ENCODE measurements at places on chromosomes 12 and 14.
A peak's percentile ranks its signal among the peaks of the same experiment; 100 is the strongest.

GRCh38 chr14:61841145-61841544 is 78.9 kb downstream of the SNAPC1 start:
- no peak for DNase-seq

GRCh38 chr12:76548222-76548837 is 11.2 kb downstream of the OSBPL8 start:
- no peak for DNase-seq

- DNase-seq, result no peak
These were observed 246.7 kb downstream of the PAWR start for GRCh38 chr12:79444089-79444488.

- DNase-seq, result no peak
These were observed 48.2 kb downstream of the FOXN3 start for GRCh38 chr14:89368490-89369477.

- no peak for DNase-seq
These were observed 679.2 kb downstream of the RPL10L start for GRCh38 chr14:45972416-45972815.

DNA sequence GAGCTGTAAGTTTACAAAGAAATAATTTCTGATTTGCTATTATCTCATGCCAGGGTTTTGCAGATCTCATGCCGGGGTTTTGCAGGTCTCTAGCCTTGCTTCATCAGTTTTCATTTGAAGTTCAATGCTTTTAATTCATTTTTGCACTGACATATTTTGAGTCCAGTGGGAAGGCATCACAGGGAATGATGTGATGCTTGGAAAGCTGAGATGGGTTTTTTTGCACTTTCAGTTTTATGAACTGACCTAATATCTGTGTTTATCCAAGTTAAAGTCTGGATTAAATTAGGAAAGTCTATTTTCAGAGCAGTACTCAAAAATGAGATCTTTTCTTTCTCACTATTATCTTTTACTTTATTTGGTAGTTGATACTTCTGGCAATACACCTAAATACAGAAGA is 23.6 kb upstream of the REP15 start:
- DNase-seq, result no peak

GRCh38 chr12:117188961-117189724 is 1.1 kb downstream of the FBXO21 start:
- no peak for DNase-seq

GRCh38 chr14:38490273-38490672 is 234.4 kb upstream of the CLEC14A start:
- no peak for DNase-seq

GRCh38 chr12:41212625-41213024 is 24.5 kb downstream of the PDZRN4 start:
- DNase-seq, result no peak

DNA sequence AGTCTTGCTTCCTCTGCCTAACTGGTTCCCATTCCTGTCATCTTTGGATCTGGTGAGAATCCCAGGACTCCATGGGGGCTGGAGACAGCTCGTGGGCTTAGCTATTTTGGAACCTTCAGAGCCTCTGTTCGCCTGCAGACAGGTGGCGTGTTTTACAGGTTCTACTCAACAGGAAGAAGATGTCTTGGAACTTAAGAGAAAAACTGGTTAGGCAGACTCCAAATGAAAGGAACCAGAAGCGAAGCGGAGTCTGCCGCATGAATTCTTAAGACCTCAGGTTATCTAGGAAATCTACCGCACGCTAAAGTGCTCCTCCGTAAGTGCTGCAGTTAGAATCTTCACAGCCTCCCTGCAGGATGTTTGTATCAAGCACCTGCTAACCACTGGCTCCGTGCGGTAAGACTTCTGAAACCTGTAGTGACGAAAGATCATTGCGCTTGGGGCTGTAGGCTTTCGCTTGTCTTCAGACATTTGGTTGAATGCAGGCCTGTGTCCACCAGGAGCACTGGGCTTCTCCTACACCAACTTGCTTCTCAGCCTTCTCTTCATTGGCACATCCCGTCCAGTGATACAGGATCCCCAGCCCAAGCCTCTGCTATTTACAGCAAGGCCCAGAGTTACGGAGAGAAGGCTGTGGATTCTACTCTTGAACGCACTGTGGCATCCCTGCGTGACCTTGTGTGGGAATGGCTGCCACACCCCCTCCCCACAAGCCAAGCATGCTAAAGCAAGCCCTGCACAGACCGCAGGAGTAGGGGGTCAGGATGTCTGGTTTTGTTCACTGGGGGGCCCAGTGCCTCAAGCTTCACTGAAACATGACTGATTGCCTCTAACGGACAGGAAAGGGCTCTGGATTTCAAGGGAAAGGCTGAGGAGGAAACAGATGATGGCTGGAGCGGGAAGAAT is 35.0 kb downstream of the ACADS start:
- no peak for DNase-seq

DNA sequence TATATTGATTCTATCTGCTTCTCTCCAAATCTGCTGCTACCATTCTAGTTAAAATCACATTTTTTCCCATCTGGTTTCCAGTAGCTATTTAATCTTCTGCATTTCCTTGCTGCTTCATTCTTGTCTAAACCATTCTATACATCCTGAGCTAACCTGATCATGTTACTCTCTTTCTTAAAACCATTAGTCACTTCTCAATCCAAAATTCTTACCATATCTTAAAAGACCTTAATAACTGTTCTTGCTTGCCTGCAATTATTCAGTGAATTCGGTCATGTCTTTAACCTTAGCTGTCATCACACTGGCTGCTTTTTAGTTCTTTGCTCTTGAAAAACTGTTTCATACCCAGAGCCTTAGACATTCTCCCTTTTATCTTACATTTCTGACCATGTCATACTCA is 56.4 kb upstream of the PZP start:
- no peak for DNase-seq

DNA sequence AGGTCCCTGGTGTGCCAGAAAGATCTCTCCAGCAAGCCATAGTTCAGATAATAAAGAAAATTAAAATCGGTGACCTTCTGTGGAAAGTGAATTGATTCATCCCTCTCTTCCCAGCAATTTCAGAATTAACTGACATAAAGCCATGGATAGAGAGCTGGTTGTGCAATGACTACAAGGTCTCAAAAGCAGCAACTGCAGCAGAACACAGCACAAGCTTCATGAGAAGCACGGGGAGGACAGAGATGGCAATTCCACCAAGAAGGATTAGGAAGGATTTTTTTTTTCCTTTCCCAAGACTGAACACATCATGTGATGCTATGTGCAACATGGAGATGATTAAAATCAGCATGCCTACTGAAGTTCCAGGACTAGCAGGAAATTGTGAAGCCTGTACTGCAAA is 154.9 kb upstream of the PLEKHG7 start:
- DNase-seq, result no peak

DNA sequence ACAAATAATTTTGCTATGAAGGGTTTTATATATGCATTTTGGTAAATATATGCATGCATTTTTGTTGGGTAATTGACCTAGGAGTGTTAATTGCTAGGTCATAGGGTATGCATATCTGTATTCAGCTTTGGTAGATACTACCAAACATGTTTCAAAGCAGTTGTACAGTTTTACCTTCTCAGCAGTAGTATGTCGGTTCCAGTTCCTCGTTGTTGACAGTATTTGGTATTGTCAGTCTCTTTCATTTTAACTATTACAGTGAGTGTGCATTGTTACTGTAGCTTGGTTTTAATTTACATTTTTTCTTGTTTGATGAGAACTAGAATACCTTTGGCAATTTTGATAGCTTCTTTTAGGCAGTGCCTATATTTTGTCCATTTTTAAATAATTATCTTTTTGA is 98.9 kb downstream of the ARID2 start:
- no peak for DNase-seq

DNA sequence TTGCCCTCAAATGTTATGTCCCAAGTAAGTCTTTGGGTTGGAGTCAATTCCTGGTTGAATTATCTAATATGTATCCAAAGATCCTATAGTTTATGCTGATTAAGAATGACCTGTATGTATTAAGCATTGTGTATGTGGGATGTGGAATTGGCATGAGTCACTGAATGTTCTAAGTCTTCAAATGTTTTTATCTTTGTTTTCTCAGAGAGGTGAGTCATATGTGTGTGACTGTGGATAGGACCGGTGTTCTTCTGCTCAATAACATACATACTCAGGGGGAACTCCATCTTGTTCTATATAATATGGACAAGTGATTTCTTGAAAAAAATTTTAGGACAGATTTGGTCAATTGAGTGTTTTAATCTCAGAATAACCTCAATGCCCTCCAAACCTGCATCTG is 57.9 kb downstream of the NAV3 start:
- no peak for DNase-seq

- DNase-seq, result peak; percentile 96
These were observed 1346.4 kb downstream of the TMEM121 start for GRCh38 chr14:106872611-106873446.

GRCh38 chr12:46205294-46205693 is 63.5 kb downstream of the SLC38A1 start:
- DNase-seq, result no peak

DNA sequence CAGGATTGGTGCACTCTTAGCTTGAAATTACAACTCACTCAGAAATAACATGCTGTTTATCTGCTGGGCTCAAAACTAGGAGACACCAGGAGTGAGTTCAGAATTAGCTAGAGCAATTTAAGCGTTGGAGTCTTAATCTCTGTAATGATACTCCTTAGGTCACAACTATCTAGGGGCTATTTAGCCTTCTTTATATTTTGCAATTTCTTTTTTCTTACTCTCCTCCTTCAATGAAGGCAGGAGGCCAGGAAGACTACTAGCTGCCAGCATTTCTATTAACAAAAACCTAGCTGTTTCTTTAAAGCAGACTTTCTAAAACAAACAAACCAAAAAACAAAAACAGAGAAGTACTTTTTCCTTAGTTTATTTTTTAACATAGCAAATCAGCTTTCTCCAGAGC is 226.2 kb downstream of the TRHDE start:
- DNase-seq, result no peak

DNA sequence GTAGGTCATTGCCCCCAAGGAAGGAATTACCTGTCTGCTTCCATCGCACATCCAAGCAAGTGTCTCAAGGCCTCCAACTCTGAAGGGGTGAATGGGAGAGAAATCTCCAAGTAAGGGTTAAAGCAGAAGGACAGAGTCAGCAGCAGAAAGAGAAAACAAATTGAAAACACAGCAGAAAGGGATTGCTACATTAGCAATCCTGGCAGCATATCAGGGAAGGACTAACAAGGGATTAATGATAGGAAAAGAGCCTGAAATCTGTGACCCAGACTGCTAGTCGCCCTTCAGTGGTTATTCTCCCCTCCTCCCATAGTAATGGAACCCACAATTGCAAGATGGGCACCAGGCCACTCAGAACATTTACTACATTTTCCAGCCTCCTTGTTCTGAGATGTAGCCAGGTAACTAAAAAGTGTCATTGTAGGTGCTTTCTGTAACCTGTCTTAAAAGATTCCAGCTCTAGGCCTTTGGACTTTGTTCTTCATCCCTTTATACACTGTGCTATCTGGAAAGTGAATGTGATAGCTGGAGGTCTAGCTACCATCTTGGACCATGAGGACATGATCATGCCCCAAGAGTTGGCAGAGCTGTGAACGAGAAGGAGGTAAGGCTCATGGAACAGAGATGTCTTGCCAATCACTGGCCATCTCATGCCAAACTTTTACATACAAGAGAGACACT is 36.0 kb downstream of the MAP3K9 start:
- no peak for DNase-seq

- DNase-seq, result no peak
These were observed 115.1 kb downstream of the SLC16A7 start for GRCh38 chr12:59710964-59711363.

DNA sequence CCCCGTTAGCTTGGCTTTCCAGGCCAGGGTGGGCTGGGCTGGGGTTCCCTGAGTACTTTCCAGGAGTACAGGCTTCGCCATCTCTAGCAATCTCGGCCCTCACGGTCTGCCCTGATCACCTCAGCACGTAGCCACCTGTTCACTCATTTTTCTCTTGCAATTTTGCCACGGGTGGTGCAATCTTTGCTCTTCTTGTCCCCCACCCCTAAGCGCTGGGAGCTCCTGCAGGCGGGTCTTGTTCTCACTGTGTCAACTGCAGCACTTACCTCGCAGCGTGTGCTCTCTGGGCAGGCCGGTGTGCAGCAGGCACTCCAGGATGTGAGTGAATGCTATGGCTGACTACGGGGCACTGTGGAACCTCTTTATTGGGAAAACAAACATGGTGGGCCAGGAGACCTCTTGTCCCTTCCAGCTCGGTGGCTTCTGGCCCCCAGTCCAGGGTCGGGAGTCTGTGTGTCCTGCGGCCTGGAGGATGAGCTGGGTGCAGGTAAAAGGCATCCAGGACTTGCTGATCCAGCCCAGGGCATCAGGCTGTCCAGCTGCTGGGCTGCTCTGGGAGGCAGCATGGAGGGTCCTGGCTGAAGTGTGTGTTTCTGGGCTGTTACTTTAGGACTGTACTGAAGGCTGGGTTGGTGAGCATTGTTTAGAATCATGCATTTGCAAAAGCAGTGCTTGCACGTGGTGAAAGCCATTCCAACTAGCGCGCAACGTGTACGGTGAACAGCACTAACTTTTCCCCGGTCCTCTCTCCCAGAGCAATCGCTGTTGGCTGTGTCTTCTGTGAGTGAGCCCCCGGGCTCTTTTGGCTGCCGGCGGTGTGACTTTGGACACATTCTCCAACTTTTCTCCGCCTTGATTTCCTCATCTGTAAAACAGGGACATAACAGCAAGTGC is 1.5 kb upstream of the ULK1 start:
- DNase-seq, result no peak

- DNase-seq, result no peak
These were observed 369.8 kb downstream of the EMP1 start for GRCh38 chr12:13566292-13566691.

DNA sequence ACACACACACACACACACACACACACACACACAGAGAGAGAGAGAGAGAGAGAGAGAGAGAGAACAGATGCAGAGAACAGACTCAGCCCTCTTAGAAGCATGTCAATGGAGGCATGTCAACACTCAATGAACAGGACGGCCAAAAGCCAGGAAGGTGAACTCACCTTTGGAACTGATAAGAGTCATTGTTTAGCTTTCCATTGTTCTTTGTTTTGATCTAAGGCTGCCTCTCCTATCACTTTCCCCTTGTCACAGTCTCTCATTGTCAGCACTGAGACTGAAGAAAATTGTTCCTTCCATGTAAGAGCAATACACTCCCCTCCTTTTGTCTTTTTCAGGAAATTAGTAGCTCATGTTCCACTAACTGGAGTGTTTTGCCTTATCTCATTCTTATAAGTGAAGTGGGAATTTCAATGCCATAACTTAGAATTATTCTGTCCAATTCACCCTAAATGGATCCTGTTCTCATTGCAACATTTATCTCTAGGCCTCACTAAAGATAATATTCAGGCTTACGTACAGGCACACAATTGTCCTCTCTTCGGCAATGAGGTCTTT is 218.0 kb downstream of the DUSP6 start:
- DNase-seq, result no peak

GRCh38 chr14:105411017-105411941 is 8.3 kb upstream of the MTA1 start:
- no peak for DNase-seq

Measured in stimulated activated CD4-positive, alpha-beta T cell treated with anti-CD3 and anti-CD28 coated beads, Interleukin-12 subunit alpha, Interleukin-12 subunit beta, amount 100 ng/mL, for 48 hours (primary cell).